ENCODE measurements at places on chromosomes 3 and 15.

GRCh38 chr3:61819861-61820260 is 258.5 kb downstream of the PTPRG start:
- DNase-seq = no peak

DNA sequence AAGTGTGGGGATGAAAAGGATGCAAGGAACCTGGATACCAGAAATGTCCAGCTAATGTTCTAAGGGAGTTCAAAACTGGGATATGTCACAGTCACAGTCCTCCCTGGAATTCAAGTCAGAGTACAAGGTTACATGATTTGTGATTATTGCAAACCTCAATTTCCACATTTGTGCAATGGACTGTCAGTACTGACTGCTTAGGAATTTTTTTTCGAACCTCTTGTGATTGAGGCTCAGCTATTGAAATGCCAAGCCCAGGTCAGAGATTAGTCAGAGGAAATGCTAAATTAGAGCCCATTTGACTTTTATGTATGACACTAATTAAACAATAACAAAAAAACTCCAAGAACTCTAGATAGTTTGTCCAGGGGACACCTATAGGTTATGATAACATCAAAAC is 210.2 kb downstream of the THSD4 start:
- no peak for DNase-seq

DNA sequence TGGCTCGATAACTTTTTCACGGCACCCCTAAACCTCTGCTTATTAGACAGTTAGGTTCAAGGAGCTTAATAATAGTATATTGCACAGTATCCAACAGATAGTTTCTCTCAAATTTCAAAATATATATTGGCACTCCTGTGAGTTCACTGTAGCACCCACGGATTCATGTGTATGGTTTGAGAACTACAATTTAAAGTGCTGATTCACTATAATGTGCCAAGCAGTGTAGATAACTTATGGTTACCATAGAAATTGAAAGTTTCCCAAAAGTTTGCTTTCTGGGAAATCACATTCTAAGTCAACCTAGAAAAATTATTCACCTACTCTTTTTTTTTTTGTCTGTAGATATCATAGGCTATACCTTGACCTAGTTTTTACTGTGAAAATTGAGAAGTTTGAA is 86.6 kb downstream of the GAP43 start:
- no peak for DNase-seq

GRCh38 chr3:10570196-10570946 is 65.0 kb upstream of the ATP2B2 start:
- DNase-seq = no peak

GRCh38 chr3:51982838-51983577 is at the start of gene ACY1:
Gene ACY1, plus strand, starts transcription at chr3:51983535. Its CDS starts 530 bp downstream, at chr3:51984065.
- DNase-seq = peak; percentile 96

DNA sequence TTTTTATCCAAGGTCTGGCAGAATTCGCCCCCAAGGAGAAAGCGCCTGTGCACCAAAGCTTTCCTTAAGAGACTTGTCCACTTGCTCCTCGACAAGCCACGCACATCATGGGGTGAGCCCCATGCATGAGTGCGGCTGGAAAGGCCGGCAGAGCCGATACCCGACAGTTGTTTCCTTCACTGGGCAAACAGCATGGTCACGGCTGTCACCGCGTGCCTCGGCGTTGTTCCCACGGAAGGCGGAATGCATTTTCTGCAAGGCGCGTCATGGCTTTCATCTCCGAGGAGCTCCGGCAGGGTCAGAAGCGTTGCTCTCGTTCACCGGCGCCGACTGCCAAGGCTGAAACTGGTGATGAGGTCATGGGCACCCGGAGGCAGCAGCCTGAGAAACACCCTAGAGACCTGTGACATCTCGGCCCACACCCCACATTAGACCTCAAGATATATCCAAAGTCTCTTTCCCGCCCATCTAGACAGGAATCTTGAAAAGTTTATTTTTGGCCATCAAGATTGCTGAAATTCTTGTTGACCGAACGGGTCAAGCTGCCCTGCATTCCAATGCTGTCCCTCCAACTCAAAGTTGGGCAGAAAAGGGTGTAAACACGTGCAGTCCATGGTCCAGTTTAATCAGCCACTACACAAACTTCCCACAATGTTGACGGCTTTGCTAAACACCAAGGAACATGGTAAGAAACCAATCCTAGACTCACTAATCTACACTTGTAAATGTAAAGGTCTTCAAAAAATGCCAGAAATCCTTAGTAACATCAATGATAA is 604 bp upstream of the TJP1 start:
- DNase-seq = peak; percentile 36
